ENCODE measurements at places on chromosomes 6 and 20.

GRCh38 chr6:110960014-110960390, 1.5 kb downstream of the GTF3C6 start:
- DNase-seq = no peak

GRCh38 chr20:14597206-14597715, 259.8 kb upstream of the FLRT3 start:
- DNase-seq = no peak

DNA sequence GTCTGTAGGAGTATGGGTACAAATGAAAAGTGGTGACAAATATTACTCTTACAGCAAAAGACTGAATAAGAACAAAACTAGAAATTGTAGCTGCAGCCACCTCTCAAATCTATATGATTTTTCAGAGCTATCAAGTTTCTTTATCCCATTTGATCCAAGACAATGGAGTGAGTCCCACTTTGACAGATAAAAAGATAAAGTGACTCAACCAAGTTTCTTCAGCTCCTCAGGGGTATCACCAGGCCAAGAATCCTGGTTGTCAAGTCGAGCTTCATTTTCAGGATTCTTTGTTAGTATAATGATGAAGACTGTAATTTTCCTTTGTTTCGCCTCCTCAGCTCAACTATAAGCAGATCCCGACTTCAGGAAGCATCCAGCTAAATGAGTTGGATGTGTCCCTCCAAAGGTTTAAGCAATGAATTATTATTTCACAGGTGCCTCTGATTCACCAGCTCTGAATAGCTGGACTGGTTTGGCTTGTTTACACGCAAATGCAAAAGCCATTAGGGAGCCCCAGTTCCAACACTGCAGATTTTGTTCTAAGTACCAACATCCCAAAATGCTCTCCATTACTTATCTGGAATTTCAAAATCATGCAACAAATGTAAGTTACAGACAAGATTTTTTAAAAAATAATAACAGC, 238.9 kb downstream of the MAFB start:
- DNase-seq = no peak

- DNase-seq = no peak
Observed at GRCh38 chr6:124722141-124722878, 239.9 kb upstream of the RNF217 start.

DNA sequence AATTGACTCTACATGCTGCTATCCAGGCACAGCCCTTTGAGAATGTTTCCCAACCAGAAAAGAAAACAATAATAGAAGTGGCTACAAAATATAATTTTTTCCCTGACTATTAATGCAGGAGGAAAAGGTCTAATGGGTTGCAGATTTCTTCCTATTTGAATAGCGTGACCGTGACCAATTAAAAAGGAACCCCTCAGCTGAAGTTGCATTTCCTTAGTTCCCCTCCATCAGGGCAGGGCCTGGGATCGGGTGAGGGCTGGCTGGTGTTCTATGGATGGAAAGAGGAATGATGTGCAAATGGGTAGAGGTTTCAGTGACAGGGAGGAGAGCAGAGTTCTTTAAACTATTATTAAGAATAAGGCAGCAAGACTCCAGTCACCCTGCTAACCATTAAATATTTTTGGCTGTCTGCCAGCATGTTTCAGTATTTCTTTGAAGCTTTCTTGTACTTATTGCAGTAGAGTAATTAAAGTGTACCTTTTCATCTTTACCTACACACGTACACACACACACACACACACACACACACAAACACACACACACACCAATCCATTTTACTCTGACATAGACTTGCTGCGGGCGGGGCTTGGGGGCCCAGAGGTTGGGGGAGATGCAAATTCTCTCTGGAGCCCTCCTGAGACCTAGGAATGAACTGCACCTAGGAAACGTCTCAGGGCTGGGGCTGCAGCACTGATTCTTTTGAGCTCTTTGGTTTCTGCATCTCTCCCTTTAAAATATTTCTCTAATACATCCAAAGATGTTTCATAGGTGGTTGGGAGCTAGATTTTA, 154.8 kb upstream of the SLC35B3 start:
- no peak for DNase-seq

DNA sequence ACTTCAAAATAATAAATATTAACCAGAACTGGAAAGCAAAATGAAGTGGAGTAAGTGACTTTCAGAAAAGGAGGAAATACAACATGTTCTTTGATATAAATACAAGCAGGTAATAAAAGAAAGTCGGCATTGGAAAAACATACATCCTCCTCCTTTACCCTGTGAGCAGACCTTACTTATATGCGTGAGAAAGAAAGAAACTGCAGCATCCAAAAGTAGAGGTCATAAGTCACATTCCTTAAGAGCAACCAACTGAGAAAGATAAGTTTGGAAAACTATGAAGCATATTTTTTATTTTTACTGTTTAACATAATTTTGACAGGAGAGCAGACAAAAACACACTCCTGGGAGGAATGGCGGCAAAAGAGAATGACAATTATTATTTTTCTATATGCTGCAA, 155.5 kb downstream of the HACE1 start:
- no peak for DNase-seq
